Suprapubic skin (tissue), 4 donors: ENCODE measurements at places on chromosomes 7 and 10. TPM values are rescaled to one million over a fixed set of nuclear protein-coding genes. Genes with fewer than 3 reads are reported as not detected.

GRCh38 chr7:137888241-137888640, 41.5 kb upstream of the DGKI start:
- H3K36me3 ChIP-seq, result peaks cover 33% of the 10 kb centered on the region
- no peaks in the 10 kb centered on the region for H3K4me1 ChIP-seq
- H3K27ac ChIP-seq, result no peak overlapping the region
- H3K27me3 ChIP-seq, result no peaks in the 10 kb centered on the region

JMJD1C gene
- 127 TPM for total RNA-seq

DNA sequence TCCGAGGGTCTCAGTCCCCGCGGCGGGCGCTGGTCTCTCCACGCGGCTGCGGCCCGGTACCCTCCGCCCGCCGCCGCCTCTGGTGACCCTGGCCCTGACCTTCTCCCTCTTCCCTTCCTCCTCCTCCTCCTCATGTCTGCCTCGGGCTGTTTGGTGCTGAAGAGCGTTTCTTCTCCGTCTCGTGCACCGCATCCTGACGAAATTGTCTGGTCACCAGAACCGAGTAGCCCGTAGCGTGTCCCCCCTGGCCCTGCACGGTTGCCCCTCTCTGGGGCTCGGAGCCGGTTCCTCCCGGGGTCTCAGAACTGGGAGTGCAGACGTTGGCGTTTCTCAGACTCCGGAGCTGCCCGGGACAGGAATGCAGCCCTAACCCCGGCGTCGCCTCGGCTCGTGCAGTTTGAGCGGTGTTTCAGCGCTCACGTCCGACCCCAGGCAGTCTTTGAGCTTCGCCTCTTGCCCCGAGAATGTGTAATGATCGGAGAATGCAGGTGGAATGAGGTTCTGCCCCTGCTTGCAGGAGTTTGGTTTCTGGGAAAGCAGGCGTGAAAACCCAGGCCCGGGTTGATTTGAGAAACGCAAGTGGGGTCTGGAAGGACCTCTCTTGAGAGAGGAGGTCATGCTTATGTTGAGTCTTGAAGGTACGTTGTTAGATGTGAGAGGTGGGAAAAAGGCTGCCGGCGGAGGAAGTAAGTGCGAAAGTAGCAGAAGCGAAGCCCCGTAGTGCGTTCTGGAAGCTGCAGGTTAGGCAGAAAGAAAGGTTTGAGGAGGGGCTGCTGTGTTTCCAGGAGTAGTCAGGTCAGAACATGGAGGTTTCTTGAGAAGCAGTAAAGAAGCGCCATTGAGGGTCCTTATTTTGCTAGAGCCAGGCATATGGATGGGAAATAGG, 743 bp downstream of the RBM17 start:
- peak overlapping the region; percentile 99 for H3K4me3 ChIP-seq
- peak; percentile 69 for DNase-seq
- H3K27me3 ChIP-seq, result no peaks in the 10 kb centered on the region
- H3K4me1 ChIP-seq, result peaks cover 60% of the 10 kb centered on the region

NUPR2 gene
- not detected for total RNA-seq

HOXA10 gene
- total RNA-seq, result 4.7 TPM

- no peak for DNase-seq
- H3K27me3 ChIP-seq, result peaks cover 22% of the 10 kb centered on the region
- no peak overlapping the region for H3K4me3 ChIP-seq
- peaks cover 16% of the 10 kb centered on the region for H3K4me1 ChIP-seq
- H3K27ac ChIP-seq, result no peak overlapping the region
Measured at GRCh38 chr10:48527756-48528155, 77.1 kb downstream of the ARHGAP22 start.

DNA sequence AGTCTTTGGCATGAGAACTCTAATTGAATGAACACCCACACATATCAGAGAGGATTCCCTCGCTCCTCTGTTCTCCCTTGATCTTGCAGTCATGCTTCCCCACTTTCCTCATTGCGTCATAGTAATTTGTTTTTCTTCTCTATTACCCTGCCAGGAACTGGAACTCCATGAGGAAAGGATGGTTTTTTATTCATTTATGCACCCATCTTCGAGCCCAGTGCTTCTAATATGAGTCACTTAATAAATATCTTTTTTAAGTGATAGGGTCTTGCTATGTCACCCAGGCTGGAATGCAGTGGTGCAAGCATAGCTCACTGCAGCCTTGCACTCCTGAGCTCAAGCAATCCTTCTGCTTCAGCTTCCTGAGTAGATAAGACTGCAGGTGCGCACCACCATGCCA, 83.5 kb downstream of the OTUD1 start:
- no peaks in the 10 kb centered on the region for H3K27me3 ChIP-seq
- H3K4me3 ChIP-seq, result no peak overlapping the region
- H3K27ac ChIP-seq, result no peak overlapping the region
- no peaks in the 10 kb centered on the region for H3K36me3 ChIP-seq

DIP2C gene
- total RNA-seq, result 23.3 TPM

DNA sequence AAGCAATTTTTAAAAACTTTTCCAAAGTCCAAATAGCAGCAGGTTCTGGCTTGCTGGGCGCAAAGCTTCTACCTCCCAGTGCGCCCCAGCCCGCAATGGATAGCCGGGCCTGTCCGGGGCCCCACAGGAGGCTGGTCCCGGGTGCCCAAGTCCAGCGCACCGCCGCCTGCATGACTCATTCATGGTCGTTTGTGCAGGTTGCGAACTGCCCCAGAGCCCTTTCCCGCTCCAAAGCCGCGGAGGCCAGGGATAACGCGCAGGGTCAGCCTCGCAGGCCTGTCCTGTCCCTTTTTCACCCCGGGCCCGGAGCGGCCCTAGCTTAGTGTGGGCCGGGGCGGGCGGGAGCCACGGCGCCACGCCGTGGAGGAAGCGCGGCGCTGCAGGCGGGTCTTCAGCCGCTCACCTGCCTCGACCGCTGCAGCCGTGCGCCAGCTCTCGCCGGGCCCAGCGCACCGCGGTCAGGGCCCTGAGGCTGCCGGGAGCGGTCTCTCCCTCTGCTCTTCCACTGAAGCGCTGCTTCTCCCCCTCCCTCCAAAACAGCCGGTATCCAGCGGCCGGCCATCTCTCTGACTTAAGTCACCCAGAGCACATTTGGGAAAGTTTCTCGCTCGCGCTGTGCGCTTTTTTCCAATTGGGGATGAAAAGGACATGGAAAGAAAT, 1.7 kb upstream of the EGR2 start:
- H3K4me1 ChIP-seq, result peaks cover 41% of the 10 kb centered on the region
- DNase-seq, result no peak
- H3K27me3 ChIP-seq, result peaks cover 31% of the 10 kb centered on the region
